ENCODE measurements at places on chromosomes 12 and 14.

DNA sequence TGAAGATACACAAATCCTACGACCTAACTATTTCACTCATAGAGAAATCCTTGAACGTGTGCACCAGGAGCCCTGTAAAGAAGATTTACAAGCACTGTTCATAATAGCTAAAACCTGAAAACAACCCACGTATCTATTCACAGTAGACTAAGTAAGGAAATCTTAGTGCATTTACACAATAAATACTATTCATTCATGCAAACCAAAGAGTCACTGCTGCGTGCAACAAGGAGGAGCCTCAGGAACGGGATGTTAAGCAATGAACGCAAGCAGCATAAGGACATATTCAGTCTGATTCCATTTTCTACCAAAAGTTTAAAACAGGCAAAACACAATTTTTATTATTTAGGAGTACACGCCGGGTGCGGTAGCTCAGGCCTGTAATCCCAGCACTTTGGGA lies 176.6 kb downstream of the TTC7B start:
- no peak for DNase-seq

- no peak for DNase-seq
These were observed 61.4 kb upstream of the ESRRB start for GRCh38 chr14:76314521-76315034.

DNA sequence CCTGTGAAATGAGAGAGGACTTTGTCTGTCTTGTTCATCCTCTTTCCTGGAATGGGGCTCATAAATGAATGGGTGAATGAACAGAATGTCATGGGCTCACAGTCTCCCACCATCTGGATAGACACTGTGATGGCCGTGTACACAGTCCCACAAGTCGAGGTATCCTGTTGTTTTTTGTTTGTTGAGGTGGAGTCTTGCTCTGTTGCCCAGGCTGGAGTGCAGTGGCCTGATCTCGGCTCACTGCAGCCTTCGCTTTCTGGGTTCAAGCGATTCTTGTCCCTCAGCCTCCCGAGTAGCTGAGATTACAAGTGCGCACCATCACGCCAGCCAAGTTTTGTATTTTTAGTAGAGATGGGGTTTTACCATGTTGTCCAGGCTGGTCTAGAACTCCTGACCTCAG lies 16.1 kb upstream of the PLA2G1B start:
- no peak for DNase-seq

- no peak for DNase-seq
These were observed 11.1 kb upstream of the RERGL start for GRCh38 chr12:18101043-18101442.

- DNase-seq: no peak
These were observed 9.5 kb downstream of the DCN start for GRCh38 chr12:91173124-91173523.

DNA sequence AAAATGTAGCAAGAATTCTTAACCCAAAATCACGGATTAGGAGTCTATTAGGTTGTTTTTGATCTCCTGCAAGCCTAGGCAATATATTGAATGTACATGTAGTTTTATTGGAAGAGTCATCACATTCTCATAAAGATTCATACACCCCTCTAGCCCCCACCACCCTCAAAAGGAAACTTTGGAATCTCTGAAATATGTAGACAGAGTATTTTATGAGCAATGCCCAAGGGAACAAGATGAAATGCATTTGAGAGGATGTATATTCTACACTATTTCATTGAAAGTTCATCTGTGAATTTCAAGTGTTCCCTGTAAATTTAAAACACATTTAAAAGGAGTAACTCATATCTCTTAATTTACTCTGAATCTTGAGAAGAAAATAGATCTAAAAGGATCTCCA lies 103.7 kb downstream of the SYT1 start:
- no peak for DNase-seq

GRCh38 chr12:129101404-129101803 lies 248.1 kb downstream of the GLT1D1 start:
- no peak for DNase-seq

- DNase-seq: peak; percentile 96
These were observed at the start of gene SINHCAF for GRCh38 chr12:31325877-31326631. Gene SINHCAF, minus strand, starts transcription at chr12:31326150. Its CDS starts 27,946 bp downstream, at chr12:31298204.

DNA sequence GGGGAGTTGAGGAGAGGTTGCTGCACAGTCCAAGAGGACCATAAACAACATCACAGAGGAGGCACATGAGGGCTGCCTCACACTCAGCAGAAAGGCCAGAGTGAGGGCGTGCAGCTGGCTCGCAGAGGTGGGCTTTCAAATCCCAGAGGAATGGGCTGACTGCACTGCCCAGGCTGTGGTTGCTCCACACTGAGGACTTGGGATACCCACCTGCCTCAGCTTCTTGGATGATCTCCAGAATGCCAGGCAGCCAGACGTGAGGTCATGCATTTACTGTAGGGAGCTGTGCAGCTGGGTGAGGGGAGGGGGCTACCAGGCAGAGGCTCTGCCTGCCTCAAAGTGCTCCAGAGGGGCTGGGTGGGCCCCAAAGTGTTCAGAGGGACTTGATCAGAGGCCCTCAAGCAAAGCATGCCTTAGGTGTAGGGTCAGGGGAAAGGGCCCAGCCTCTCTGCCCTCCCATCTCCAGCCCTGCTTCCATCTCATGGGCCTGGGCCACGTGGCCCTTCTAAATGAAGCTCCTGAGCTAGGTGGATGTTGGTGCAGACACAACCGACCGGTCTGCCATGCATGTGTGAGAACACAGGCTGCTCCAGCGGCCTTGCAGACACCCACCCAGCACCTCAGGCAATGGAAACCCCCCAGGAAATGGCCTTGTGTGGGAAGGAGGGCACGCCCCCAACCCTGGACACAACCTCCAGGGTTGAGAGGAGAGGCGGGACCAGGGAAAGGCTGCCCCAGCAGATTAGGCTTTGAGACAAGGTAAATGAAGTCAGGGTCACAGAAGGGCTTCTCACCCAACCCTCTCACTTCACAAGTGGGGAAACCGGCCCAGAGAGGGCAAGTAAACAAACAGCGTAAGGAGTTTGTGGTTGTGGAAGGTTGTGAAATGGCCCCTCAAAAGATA lies 90.8 kb downstream of the NTF3 start:
- DNase-seq: no peak

GRCh38 chr14:85622106-85622505 lies 92.2 kb downstream of the FLRT2 start:
- no peak for DNase-seq

GRCh38 chr12:10553148-10553547 lies 47.5 kb downstream of the EIF2S3B start:
- no peak for DNase-seq

- DNase-seq: no peak
These were observed 57.1 kb downstream of the PLBD1 start for GRCh38 chr12:14510574-14510973.

- DNase-seq: no peak
These were observed 128.4 kb downstream of the NTF3 start for GRCh38 chr12:5560265-5560664.

Data from stimulated activated CD4-positive, alpha-beta T cell treated with anti-CD3 and anti-CD28 coated beads, TNF-alpha, amount 100 ng/mL, for 1 hour (primary cell).